ENCODE measurements at places on chromosomes 4 and X.

- DNase-seq = no peak
These were observed 53.5 kb upstream of the SOD3 start for GRCh38 chr4:24741910-24742309.

DNA sequence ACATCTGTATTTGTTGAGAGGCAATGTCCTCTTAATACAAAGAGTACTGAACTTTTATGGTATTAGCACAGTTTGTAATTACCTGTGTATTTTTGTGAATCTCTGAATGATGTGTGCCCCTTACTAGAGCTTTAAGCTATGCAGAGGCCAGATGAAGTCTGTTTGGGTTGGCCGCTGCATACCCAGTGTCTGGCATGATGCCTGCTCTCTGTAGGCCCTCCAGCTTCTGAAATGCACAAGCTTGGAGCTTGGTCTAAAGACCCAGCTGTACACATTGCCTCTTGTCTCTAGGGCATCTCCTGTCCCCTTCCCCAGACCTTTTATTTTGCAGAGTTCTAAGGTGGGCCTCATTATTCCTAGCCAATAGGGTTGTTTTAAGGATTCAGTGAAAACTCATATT, 68.6 kb downstream of the CDS1 start:
- no peak for DNase-seq

GRCh38 chr4:113292371-113293042, 243.1 kb downstream of the ANK2 start:
- no peak for DNase-seq

GRCh38 chr4:153988492-153989363, 199.8 kb upstream of the SFRP2 start:
- no peak for DNase-seq

GRCh38 chrX:33339219-33339618, 127.9 kb upstream of the DMD start:
- no peak for DNase-seq

DNA sequence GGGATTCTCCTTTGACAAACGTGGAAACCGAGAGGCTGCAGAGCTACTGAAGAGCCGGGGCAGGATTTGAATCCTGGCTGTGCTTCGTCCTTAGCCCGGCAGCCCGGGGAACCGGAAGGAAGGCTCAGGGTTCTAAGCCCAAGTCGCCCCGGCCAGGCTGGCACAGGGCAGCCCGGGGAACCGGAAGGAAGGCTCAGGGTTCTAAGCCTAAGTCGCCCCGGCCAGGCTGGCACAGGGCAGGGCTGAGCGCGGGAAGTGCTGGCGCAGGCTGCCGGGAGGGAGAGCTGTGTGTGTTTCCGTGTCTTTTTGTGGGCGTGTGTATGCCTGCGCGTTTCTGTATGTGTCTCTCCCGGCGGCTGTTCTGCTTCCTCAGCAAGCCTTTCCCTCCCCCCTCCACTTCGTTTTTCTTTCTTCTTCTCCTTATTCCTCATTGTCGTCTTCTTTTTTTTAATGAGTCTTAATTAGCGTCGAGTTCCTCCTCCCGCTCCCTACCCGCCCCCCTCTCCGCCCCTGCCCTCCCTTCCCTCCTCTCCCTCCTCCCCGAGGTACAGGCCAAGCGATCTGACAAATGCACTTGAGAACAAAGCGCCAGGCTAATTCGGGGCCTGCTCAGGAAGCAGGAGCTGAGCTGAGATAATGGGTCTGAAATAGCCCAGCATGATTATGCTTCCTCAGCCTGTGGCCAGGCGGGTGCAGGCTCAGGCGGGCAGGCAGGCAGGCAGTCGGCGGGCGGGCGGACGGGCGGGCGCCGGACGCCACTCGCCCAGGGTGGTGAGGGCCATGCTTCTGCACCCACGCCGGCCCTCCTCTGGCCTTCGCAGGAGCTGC, 65.9 kb downstream of the EFNB1 start:
- no peak for DNase-seq

- DNase-seq = no peak
These were observed 445.8 kb downstream of the ANKRD50 start for GRCh38 chr4:124266721-124267120.

Data from amniotic stem cell (primary cell).